Activated CD4-positive, alpha-beta T cell treated with anti-CD3 and anti-CD28 coated beads, Interleukin-2, amount 10 ng/mL, durations not matched to agents 24 days and 14 days (primary cell): ENCODE measurements at places on chromosomes 3 and 15. TPM values are rescaled to one million over a fixed set of nuclear protein-coding genes. Genes with fewer than 3 reads are reported as not detected.

- DNase-seq = no peak
These were observed 76.8 kb upstream of the KLHL25 start for GRCh38 chr15:85871545-85871944.

- no peak for DNase-seq
These were observed 105.1 kb downstream of the MECOM start for GRCh38 chr3:169558371-169558770.

DNA sequence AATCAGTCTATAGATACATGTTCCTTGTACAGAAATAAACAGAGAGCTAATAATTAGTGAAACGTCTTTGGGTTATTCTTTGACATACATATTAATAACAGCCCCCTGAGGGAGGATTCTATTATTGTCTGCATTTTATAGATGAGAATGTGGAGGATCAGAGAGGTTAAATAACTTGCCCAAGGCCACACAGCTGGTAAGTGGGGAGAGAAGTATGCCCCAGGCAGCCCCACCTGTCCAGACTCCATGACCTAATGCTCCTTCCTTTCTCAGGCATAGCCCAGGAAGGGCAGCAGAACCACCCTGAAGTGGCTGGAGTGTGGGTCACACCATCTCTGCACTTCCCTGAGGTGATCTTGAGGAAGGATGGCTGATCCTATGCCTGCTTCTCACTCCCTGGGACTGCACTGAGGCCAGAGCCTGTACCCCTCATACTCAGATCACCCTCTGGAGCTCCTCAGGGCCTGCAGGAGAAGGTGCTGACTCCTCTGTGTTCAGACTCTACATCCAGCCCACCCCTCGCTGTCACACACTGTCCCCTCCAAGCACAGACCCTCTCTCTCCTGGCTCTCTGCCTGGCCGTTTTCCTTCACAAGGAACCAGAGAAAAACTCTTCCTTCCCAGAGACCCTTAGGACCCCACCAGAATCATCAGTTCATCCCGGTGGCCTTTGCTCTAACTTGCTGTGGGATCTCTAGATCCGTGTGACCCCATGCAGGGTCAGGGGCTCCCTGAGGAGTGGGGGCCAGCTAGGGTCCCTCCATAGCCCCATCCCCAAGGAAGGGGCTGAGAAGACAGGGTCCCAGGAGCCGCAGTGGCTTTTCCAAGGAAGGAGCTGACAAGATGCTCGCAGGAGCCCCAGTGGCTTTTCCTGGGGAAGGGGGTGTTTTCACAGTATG lies 4.4 kb upstream of the HHATL start:
- DNase-seq = no peak

DNA sequence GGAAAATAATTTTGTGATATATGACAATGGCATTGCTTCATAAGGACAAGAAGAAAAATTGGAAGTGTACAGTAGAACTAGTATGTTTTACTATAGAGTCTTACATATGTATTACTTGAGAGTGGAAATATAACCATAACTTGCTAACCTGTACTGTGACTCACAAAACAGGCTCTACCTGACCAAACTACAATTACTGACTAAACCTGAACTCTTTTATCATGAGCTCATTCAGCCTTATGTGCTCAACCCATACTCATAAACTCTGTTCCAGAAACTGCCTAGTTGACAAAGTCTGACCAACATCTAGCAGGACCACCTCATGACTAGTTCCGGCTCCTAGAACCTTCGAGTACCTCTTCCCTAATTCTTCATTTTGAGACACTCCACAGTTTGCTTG lies 6.3 kb downstream of the CDIN1 start:
- no peak for DNase-seq

DNA sequence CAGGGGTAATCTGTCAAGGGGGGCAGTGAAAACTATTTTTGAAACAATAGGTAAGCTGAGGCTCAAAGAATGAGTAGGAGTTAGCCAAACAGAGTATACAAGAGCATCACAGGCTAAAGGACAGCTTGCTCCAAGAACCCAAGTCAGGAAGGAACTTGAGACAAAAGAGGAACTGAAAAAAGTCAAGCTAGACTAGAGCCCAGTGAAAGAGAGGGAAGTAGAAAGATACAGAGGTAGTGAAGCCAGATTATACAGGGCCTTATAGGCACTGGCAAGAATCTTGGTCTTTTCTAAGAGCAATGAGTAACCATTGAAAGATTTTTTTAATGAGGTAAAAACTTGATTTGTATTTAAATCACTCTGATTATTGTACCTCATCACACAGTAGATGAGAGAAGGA lies 69.9 kb downstream of the FILIP1L start:
- DNase-seq = no peak

- no peak for DNase-seq
These were observed 61.0 kb downstream of the SCAPER start for GRCh38 chr15:76844096-76844495.

DNA sequence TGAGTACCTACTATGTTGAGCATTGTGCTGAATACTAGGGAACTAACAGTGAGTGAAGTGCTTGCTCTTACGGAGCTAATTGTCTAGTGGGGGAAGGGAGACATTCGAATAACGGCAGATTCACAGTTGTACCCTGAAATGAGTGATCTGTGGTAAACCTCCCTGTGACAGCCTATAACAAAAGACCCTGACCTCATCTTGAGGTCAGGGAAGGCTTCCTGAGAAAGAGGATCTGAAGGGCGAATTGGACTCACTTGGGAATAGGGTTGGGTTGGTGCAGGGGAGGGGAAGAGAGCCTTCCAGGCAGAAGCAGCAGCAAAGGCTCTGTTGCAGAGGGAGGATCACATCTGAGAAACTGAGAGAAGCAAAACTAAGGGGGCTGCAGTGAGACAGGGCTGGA lies 13.2 kb downstream of the HPS3 start:
- DNase-seq = no peak

DNA sequence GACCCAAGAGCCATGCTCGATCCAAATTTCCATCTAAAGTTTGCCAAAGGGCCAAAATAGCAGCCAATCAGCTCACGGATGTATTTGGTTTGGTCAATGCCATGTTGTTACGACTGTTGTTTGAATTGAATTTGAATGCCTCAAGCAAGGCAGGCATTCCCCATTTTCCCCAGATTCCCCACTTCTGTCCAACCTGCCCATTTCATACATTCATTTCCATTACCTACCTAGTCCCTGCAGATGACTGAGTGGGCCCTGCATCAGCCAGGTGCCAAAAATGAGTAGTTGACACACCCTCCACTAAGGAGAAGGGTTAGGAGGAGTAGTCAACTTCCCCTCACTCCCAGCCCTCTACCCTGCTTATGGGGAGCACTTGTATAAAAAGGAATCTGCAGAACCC lies 51.7 kb downstream of the ANXA2 start:
- no peak for DNase-seq

DNA sequence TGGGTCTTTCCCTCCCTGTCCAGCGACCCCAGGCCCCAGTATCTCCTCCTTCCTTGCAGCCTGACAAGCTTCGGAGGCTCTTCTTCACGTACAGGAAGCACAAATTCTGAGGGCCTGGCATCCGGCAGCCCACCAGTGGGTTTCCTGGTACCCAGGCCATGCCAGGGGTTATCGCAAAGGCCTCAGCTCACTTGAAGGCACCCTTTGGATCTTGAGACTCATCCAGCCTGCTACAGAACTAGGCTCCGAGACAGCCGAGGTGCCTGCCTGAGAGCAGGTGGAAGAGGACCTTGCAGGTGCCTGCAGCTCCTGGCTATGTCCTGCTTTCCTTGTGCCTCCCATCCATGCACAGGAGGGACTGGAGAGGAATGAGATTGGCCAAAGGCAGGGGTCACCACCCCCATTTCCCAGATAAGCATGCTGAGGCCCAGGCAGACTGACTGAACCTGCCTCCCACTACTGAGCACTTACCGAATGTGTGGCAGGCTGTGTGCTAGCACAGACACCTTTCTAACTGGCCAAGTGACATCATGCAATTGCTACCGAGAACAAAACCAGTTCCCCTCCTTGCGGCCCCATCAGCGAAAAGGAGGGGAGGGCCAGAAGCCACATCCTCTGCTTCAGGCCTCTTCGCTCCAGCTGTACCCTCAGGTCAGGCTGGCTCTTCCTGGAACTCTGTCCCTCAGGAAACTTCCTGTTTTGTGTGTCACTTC lies 11.2 kb downstream of the SH2D7 start:
- DNase-seq = peak; percentile 91

- no peak for DNase-seq
These were observed 12.0 kb upstream of the RTP3 start for GRCh38 chr3:46485779-46486175.

GRCh38 chr3:197516517-197516889 lies 39.3 kb downstream of the BDH1 start:
- DNase-seq = no peak

- DNase-seq = peak; percentile 60
These were observed 201.2 kb downstream of the GOLGA6L6 start for GRCh38 chr15:20340331-20340811.

DNA sequence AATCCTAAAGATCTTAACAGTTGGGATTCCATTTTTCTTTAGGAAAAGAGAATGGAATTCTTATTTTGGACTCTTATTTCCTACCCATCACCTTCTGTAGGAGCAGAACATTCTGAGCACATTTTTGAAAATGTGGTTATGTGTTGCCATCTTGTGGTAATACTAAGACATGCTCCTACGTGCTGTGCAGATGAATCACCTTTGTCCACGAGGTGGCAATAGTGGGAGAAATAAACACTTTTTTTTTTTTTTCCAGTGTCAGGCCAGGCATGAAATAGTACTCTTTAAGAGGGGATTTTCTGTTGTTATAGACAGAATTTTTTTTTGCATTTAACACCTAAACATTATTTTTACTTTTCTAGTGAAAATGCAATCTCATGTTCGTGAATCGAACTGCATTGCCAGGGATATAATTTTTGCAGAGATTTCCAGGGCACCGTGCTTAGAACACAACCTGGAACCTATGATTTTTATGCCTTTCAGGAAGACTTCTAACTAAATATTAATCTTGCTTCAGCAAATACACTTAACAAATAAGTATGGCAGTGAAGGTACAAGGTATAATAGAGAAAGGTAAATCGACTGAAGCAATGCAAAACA lies 196.6 kb downstream of the GAP43 start:
- peak; percentile 90 for DNase-seq

ADCY5 gene
- not detected in 2 replicates for total RNA-seq

GCNT3 gene
- not detected in 2 replicates for total RNA-seq

MNS1 gene
- 0.45 and 0.86 TPM in 2 replicates for total RNA-seq

MBD4 gene
- 40.8 and 50.7 TPM in 2 replicates for total RNA-seq

TERC gene
- 8.9 TPM in 1 of 2 replicates, not detected in the other for total RNA-seq

ROPN1 gene
- not detected in 2 replicates for total RNA-seq

DTX3L gene
- 39.8 and 43.7 TPM in 2 replicates for total RNA-seq

SLC24A5 gene
- not detected in 2 replicates for total RNA-seq

MRPS11 gene
- total RNA-seq = 68.7 and 72.6 TPM in 2 replicates
